Myocyte (in vitro differentiated cells): ENCODE measurements at places on chromosomes 16 and 17.

DNA sequence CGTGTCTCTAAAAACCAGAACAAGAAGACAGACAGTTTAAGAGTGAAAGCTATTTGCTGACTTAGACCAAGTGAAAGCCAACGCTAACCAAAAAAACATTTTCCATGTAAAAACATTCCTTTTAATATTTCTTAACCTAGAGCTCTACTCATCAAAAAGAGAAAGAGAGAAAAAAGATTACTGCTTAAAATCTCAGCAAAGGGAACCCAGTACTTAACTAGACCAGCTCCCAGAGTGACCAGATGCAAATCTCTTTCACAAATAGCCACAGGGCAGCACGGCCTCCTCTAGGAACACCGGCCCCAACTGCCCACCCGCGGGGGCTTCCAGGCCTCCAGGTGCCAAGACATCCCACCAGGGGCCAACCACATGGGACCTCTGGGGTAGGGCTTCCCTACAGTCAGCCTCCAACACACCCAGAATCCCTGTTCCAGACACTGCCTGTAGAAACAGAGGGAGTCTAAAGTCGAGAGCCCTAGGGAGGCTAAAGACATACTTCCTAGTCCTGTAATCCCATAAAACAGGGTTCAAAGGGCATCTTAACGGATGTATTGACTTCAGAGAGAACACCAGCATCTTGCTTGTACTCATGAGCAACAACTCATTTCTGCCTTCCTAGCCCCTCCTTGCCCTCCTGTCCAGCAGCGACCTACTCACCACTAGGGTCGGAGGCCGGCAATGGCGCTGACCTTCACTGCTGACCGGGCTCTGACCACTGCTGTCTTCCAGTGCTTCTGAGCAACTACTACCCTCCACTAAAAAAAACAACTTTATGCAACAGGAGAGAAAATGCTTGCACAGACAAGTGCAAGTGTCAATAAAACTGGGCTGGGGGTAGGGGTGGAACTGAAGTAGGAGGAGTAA is 21.3 kb downstream of the ZCCHC14 start:
- no peak for DNase-seq

GRCh38 chr16:61323456-61323855 is 712.8 kb downstream of the CDH8 start:
- no peak for DNase-seq

DNA sequence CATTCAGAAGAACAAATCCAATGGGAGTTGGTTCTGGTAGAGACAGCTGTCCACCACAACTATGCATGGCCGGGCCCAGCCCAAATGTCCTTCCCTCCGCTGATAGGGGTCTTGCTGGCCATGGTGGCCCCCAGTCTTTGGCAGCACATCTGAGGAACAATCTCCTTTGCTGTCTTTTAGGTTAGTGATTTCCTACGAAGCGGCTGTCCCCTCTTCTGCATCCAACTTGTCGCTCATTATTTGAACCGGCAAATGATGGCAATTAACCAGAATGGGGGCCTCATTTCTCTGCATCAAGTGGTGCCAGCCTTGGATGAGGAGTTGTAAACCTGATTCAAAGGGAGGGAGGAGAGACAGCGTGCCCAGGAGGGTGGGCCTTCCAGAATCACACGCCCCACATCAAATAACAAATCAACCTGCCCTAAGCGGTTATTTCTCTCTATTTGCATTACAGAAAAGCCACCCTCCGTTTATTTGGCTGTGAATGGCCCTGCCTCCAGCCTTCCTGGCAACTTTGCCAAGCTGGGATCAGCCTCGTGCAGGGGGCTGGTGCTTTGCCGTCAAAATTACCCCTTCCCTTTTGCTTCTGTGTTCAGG is 156.5 kb downstream of the RGS9 start:
- DNase-seq: peak; percentile 30

- DNase-seq: no peak
These were observed 4.6 kb downstream of the CLUH start for GRCh38 chr17:2706911-2707510.

- peak; percentile 36 for DNase-seq
These were observed 1.5 kb downstream of the KRTAP16-1 start for GRCh38 chr17:41307647-41308046.

- no peak for DNase-seq
These were observed 9.3 kb upstream of the CARD14 start for GRCh38 chr17:80160536-80160935.

GRCh38 chr17:42310787-42311215 is 22.5 kb downstream of the STAT5A start:
- no peak for DNase-seq

- peak; percentile 29 for DNase-seq
These were observed 2.2 kb downstream of the HEATR9 start for GRCh38 chr17:35866341-35866950.

DNA sequence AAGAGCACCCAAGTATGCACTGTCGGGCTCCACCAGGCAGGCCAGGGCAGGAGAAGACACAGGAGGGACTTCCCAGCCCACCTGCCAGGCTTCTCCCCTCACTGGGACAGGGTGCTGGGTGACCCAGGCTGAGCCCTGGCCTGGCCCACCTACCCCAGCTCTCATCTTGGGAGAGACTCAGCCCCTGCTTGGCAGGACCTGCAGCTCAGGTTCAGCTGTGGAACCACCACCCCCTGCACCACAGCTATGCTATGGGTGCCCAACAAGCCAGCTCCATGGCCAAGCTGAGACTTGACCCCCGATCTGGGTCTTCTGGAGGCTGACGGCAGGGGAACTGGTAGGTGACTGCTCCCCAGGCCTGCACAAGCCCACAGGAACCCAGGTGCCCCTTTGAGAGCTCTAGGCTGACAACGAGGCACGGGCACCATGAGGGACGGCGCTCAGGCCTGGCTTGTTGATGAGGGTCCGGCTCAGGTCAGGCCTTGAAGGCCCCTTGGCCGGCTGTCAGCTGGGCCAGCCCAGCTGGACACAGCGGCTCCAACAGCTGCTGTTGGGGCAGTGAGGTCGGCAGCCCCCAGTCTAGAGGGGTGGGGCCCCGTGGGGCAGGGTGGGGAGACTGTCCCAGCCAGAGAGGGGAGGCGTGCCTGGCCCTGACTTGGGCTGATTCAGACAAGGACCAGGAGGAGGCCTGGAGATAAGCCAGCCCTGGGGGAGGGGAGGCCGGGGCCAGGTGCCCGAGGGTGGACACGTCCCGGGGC is 4.6 kb downstream of the RPUSD1 start:
- DNase-seq: peak; percentile 72

GRCh38 chr16:58177353-58177710 is 20.6 kb downstream of the CSNK2A2 start:
- peak; percentile 63 for DNase-seq

GRCh38 chr17:6165806-6166205 is 95.6 kb downstream of the WSCD1 start:
- no peak for DNase-seq

GRCh38 chr17:57745242-57745641 is at the start of gene CCDC182:
CCDC182 (minus strand) TSS chr17:57745299; CDS start chr17:57745272, 27 bp downstream.
- no peak for DNase-seq
